GM06990 (cell line): ENCODE measurements at places on chromosomes 3 and 15.

- DNase-seq: no peak
Measured at GRCh38 chr3:52202384-52203077, 4.6 kb downstream of the ALAS1 start.

GRCh38 chr3:12472000-12472610 lies 12.2 kb upstream of the TSEN2 start:
- no peak for DNase-seq

GRCh38 chr3:11850003-11850402 lies 3.3 kb upstream of the TAMM41 start:
- DNase-seq: no peak

GRCh38 chr3:101781166-101781565 lies 2.2 kb downstream of the NXPE3 start:
- no peak for DNase-seq

GRCh38 chr3:99874237-99875002 lies 56.8 kb downstream of the CMSS1 start:
- DNase-seq: no peak

- DNase-seq: no peak
Measured at GRCh38 chr3:4695846-4696245, 202.7 kb downstream of the ITPR1 start.

DNA sequence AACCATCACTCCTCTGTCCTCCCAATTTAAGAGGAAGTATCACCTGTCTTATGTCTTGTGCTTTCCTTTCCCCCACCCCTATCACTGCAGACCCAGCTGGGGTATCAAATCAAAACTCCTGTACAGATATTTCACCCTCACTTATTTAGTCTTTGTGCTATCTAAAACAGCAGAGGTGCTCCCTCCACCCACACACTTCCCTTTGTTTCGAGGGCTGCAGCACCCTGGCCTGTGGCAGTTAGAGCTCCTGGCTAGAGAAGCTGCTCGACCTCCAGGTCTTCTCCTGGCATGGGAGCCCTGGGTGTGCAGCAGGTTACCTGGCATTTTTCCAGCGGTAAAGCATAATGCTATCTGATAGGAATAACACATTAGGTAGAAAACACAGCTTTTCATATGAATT lies 181.4 kb upstream of the BCL6 start:
- no peak for DNase-seq

- no peak for DNase-seq
Measured at GRCh38 chr3:10744098-10744465, 71.9 kb upstream of the SLC6A11 start.

GRCh38 chr3:22585911-22586310 lies 617.2 kb upstream of the UBE2E2 start:
- no peak for DNase-seq

GRCh38 chr15:26665957-26666791 lies 106.7 kb downstream of the GABRB3 start:
- DNase-seq: no peak

- no peak for DNase-seq
Measured at GRCh38 chr3:188526057-188526456, 372.1 kb downstream of the LPP start.

DNA sequence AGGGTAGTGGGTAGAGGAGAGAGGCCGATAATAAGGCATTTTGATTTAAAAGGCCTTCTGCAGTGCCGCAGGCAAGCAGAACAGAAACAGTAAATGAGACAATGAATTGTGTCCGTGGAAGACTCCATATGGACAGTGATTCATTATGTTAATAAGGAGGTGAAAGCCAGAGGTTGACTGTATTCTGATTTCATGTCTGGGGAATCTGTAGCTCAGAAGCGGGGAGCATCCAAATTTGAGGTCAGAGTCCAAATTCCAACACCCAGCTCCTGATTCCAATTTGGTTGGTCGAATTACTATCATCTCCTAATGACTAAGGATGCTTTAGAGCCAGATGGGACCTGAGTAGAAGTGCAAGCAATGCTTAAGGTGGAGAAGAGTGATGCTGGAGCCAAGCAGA lies 1.0 kb upstream of the TBC1D21 start:
- no peak for DNase-seq

DNA sequence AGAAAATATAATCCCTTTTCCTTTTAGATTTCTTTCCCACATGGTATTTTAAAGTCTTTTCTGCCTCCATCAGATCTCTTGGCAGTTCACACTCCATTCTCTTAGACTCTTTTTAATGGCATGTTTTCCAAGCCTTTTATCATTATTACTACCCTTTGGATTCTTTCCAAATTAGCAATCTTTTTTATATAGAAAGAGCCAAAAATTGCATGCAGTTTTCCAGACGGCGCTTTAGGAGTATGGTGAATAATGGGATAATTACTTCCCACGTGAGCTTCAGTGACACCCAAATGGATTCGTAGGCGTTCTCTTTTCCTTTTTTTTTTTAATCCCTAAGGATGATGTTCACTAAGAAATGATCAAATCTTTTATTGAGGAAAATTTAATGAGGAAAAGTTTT lies 354.8 kb upstream of the DNAJC19 start:
- no peak for DNase-seq

- no peak for DNase-seq
Measured at GRCh38 chr3:14614862-14615261, 36.7 kb upstream of the CCDC174 start.

DNA sequence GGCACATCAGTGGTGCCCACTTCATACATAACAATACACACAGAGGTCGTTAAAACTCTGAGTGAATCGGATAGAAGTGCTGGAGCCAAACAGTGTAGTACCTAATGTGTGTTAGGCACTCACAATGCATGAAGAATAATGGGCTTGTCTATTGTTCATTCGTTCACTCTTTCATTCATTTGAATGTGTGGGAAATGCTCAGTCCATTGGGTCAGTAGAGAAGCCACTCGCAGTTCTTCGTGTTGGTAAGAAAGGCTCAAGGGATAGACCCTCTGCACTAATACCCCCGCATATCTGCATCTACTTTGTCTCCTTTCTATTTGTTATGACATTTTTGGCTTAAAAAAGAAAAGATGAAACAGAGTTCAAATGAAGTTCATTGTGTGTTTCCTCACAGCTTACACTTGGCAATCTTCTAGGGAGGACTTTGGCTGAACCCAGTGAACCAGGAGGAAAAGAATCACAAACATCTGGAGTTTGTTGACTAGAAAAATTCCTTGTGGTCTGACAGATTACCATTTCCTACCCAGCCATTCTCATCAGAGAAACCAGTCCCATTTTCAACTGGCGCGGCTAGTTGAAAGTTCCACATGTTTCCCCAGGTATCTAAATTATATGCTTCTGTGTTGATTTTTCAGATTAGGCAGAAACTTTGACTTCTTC lies 32.8 kb upstream of the MFSD1 start:
- DNase-seq: no peak

- DNase-seq: no peak
Measured at GRCh38 chr15:90840157-90840855, 28.1 kb upstream of the FURIN start.

DNA sequence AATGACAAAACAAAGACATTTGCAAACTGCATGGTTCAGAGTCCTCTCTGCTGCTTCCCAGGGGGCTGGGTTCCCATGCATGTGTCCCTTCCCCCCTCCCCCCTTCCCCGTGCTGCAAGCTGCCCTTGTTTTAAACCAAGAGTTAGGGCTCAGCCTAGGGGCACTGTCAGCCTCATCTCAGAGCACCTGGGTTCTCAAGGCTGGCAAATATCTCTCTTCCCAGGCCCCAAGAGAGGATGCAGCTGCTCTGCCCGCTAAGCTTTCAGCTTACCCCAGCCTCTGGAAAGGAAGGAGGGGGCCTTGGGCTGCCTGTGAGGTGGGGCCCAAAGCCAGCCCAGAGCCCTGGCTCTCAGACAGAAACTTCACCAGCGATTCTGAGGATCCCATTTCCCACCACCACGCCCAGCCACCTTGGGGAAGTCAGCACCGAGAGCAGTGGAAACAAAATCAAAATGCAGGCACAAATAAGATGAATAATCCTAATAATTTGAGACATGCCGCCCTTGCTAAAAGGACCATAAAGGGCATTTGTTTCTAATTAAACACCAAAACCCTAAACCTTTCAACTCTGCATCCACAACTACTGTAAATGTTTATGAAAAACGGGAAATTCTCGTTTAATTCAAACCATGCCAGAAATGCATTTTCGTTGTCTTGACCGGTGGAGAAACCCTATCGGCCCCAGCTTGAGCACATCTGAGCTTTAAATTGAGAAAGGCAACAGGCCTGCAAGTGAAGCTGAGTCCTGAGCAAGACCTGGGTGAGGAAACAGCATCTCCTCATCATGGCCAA lies 67.7 kb upstream of the WNT5A start:
- no peak for DNase-seq

DNA sequence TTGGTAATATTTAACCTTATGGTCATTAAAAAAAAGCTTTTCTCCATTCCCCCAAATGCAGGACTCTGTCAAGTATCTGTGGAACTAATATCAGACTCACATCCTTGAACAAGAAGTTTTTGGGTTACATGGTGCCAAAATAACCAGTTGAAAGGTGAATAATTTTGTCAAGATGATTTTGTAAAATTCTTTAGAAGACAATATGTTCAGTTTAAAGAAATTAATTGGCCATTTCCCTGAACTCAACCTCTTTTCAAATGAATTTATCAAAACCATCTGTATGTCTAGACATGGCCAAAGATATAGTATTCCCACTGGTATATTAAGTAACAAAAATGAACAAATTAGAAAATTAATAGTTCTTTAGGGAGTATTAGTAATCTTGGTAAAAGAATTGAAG lies 280.5 kb downstream of the MBNL1 start:
- no peak for DNase-seq

- no peak for DNase-seq
Measured at GRCh38 chr3:126433105-126433430, 38.4 kb downstream of the CFAP100 start.

DNA sequence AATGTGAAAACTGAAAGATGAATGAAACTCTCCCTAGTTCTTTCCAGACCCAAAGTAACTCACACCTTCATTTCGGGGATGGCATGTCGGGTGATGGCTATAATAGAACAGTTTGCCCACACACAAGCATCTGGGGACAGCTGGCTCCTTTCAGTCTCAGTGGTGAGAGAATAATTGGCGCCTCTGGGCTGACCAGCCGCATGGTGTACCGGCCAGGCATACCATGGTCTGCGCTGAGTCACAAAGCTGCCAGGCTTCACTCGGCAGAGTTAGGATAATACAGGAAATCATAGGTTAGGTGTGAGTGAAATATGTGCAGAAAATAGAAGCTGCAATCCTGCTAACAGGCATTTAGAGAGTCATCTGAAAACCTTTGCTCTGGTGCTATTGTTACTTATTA lies 80.4 kb upstream of the IGF1R start:
- no peak for DNase-seq

- DNase-seq: no peak
Measured at GRCh38 chr3:128112357-128112968, 11.1 kb downstream of the RUVBL1 start.

GRCh38 chr15:59222906-59223550 lies 16.4 kb downstream of the LDHAL6B start:
- DNase-seq: no peak

- DNase-seq: no peak
Measured at GRCh38 chr3:144229953-144230352, 258.3 kb downstream of the DIPK2A start.

GRCh38 chr3:24185738-24186384 lies 240.8 kb downstream of the NR1D2 start:
- no peak for DNase-seq

- DNase-seq: peak; percentile 79
Measured at GRCh38 chr3:58116161-58116955, 94.4 kb downstream of the DNASE1L3 start.

GRCh38 chr3:161884830-161885229 lies 388.2 kb downstream of the OTOL1 start:
- DNase-seq: no peak

GRCh38 chr15:55823699-55824340 lies 80.9 kb upstream of the PRTG start:
- DNase-seq: no peak

- no peak for DNase-seq
Measured at GRCh38 chr3:45790596-45790995, 5.7 kb downstream of the SLC6A20 start.

- DNase-seq: no peak
Measured at GRCh38 chr15:51838270-51838669, 8.8 kb downstream of the TMOD3 start.

DNA sequence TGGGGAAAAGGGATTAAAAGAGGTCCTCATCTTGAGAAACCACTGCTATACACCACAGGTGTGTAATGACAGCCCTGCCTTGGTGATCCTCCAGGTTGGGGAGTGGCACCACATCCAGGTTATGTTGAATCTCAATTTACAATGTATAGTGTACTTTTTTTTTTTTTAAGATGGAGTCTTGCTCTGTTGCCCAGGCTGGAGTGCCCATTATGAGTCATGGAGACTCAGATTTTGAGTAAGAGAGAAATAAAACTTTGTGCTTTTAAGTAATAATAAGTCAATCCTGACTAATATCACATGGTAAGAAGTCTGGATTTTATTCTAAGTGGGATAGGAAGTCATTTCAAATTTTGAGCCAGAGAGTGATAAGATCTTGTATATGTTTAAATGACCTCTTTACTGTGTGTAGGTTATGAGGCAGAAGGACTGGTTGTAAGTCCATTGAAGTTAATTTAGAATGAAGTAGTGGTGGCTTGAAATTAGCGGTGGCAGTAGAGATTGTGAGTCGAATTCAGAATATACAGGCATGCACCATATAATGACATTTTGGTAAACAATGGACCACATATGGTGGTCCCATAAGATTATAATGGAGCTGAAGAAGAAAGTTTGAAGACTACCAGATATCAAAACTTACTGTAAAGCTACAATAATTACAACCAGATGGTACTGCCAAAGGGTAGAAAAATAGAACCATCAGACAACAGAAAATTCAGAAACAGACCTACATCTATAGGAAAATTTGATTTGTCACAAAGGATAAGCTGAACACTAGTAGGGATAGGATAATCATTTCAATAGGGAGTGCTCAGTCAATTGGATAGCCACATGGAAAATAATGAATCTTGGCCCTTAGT lies 20.7 kb downstream of the POPDC2 start:
- DNase-seq: peak; percentile 59

- peak; percentile 62 for DNase-seq
Measured at GRCh38 chr3:17195192-17195611, 310.4 kb downstream of the PLCL2 start.

DNA sequence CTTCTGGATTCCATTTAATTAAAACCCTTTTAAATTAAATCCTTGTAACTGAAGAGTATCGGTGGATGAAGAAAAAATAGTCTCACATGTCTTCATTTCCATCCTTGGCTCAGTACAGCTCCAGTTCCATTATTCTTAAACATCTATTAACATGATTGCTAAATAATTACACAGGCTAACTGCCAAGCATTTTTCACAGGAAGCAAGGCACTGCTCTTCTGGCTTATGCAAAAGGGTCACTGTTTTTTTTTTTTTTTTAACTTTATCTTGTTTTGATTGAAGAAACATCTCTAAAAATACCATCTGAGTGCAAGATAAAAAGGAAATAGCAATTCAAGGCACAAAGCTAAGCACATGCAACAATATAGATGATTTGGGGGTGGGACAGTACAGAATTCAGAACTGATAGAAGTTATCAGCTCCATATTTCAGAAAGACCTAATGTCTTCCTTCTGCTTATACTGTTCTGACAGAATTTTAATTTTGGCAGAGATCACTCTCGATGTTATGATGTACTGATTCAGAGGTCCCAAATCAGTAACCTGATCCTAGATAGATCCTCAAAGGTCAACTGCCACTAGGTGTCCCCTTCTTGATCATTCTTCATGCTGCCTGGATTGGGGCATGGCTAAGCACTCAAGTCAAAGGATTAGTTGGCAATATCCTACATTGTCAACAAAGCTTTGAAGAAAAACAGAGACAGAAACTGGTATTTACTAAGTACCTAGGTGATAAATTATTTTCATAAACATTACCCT lies 57.8 kb upstream of the ACTC1 start:
- DNase-seq: no peak
